WTC11 (cell line): ENCODE measurements at places on chromosomes 6 and 20.
A peak's percentile ranks its signal among the peaks of the same experiment; 100 is the strongest.

DNA sequence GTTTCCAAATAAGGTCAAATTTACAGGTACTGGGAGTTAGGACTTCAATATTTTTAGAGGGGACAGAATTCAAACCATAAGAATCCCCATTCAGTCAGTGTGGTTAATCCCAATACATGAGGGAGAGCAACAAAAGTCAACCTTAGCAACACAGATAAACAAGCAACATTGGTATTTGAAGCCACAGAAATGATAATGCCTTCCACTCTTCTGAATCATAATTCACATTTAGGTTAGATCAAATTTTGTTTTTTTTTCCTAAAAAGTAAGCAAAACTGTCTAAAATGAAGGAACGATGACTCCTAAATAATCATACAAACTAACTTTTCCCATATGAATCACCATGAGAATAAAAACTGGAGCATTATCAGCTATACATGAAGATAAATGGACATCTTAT is 246.0 kb upstream of the TENT5A start:
- DNase-seq, result no peak

GRCh38 chr20:3330046-3330741 is 77.3 kb downstream of the DNAAF9 start:
- no peak for DNase-seq

- peak; percentile 88 for DNase-seq
Observed at GRCh38 chr20:53413186-53413631, 180.4 kb downstream of the ZNF217 start.

DNA sequence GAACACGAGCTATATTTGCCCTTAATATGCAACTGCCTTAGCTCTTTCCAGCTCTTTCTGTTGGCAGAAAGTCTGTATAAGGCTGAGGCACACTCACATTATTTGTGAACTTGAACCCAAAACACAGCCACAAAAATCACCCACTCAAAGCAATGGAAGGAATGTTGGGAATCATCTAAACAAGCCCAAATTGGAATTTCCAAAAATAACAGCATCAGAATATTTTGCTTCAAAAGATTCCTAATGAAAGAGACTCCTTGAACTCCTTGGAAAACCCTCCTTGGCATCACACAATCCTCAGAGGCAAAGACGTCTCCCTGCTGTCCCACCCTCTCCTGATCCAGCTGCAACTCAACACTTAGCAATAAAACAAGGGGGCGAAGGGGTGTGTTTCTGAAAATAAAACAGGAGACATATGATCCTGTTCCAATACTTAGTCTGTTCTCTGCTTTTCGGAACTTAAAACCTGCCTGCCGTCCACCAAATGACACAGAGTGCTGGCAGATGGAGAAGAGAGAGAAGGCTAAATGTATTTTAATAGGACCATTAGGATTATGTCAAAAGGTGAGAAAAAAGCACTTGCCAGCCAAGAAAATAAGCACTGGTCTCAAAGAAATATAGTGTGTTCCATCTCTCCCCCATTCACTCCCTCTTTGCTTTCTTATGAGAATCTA is 320.7 kb upstream of the JARID2 start:
- DNase-seq, result no peak

DNA sequence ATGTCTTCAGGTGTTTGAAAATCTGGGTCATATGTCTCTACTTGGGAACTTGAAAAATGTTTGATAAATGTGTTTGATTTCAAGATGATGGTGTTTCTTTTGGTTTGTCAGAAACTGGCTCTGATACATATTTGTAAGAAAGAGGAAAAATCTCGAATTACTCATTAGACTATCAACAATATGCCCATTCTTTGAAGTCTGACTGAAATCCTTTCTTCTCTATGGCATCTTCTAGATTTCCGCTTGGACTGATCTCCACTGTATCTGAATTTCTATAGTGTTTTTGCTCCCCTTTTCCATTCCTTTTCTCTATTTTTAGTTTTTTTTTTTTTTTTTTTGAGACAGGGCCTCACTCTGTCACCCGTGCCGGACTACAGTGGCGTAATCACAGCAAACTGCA is 1096.5 kb downstream of the KIF16B start:
- DNase-seq, result no peak

GRCh38 chr6:62272114-62272513 is 13.9 kb downstream of the KHDRBS2 start:
- DNase-seq, result no peak

DNA sequence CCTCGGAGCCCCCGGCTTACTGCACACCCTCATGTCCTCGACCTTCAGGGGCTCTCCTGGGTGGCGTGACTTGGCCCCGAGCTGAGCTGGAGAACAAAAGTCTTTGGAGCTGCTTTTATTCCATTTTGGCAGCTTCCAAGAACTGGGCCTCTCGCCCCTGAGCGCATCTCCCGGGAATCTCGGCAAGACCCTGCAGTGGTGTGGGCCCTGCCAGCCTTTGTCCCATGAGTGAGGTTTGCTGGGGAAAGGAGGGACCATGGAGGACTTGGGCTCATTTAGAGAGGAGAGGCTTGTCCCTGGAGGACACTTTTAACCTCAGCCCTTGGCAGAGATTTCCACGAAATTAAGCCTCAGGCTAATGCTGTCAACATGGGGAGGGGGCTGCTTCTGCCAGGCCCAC is 62.3 kb upstream of the SLCO4A1 start:
- DNase-seq, result no peak

- no peak for DNase-seq
Observed at GRCh38 chr20:33554914-33555420, 65.1 kb downstream of the CBFA2T2 start.

- DNase-seq, result no peak
Observed at GRCh38 chr20:10943686-10944265, 270.0 kb upstream of the JAG1 start.

DNA sequence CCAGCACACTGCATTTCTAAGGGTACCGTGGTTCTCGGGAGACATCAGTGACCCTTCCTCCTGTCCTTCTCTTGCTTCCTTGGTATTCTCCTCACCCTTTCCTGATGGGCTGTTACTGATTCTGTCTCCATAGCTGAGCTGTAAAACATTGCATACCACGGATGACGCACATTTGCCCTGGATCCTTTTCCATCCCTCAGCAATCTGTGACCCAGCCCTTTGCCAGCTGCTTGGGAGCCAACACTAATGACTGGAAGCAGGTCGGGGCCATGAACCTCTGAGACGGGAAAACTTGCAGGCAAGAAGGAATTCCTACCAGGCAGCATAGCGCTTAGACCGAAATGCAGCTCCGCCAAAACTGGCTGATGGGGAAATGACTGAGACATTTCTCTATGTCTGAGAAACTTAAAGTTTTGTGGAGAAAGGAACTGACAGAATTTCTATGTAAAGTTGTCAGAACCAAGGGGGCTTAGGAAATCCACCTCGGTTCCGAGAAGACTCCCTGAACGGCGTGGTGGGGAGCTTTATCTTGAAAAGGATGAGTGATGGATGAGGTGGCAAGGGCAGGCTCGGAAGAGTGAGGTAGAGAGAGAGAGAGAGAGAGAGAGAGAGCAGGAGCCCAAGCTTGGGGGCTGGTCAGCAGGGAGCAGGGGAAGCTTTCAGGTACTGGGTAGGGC is 19.2 kb downstream of the TUBB2B start:
- no peak for DNase-seq

DNA sequence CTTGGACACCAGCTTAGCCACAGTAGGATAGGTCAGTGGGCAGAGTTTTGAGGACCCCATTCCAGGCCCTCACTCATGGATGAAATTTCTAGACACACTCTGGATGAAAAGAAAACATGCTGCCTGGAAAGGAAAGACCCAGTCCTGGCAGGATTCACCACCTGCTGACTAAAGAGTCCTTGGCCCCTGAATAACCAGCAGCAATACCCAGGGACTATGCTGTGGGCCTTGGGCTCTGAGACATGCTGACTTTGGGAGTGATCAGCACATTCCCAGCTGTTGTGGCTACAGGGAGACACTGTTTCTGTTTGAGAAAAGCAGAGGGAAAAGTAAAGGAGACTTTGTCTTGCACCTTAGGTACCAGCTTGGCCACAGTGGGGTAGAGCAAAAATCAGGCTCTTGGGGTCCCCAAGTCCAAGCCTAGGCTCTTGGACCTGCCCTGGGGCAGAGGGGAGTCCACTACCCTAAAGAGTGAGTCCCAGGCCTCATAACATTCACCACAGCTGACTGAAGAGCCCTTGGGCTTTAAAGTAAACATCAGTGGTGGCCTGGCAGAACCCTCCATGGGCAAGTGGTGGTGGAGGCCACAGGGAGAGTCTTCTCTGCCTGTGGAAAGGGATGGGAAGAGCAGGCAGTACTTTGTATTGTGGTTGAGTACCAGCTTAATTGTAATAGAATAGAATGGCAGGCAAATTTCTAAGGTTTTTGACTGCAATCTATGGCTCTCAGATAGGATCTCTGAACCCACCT is 516.8 kb downstream of the BCKDHB start:
- DNase-seq, result no peak

DNA sequence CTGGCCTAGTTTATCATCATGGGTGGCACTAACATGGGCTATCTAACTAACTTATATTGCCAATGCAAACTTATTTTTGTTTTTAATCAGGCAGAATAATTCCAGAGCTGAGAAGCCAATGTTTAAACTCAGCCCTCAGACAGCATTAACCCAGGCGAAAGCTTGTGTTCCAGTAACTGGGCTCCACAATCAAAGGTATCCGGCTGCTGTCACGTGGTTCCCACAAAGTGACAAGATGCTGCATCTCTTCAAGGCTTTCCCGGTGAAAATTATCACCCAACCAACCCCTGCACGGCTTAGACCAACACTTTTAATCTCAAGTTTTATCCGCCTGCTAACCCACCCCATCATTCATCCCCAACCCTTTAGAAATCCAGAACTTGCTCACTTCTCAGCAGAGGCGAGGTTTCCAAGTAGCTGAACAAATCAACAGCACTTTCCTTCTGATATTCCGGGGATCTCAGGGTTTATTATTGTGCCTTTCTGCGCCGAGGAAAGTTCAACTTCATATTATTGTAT is 885 bp downstream of the MTCL3 start:
- DNase-seq, result no peak

DNA sequence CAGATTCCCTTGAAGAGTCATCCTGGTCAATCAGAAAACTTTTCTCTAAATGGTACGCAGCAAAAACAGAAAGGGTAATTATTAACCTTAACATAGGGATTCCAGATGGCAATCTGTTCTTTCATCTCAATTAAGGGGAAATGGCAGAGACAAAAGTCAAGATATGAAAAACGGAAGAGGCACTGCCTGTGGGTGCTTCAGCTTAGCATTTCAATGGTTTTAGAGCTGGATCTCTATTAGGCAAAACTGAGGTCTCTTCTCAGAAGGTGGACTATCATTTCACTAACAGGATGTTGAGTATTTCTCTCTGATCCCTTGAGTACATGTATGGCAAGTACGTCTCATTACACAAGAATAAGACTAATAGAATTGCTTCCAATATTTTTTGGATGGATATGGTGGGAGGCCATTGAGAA is 296.9 kb downstream of the HIVEP2 start:
- DNase-seq, result no peak

- no peak for DNase-seq
Observed at GRCh38 chr20:41272339-41272738, 45.2 kb downstream of the ZHX3 start.

GRCh38 chr6:51398064-51398705 is 579.5 kb downstream of the TFAP2B start:
- DNase-seq, result no peak

DNA sequence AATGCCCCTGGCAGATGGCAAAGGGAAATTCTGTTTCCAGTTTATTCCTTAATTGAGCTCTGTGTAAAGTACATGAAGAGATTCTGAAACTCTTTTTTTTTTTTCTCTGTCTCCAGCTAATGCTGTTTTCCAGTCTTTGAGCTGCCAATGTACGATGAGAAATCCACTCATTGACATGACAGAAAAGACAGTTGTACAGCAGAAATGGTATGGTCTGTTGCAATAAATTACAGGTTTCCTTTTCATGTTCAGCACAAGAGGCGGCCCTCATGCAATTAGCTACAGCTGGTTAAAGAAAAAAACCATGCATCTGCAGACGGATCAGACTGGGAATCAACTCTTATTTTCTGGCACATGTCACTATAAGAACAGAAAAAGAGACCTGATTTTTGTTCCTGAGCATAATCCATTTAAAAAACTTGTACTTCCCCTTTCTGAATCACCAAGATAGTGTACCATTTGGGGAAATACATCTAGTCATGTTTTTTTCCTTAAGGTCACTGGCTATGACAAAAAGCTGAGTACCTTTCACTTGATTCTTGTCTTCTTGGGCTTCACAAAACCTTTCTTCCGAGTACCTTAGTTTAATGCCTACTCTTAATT is 289.8 kb upstream of the PREP start:
- DNase-seq, result no peak

- DNase-seq, result no peak
Observed at GRCh38 chr6:116773886-116774285, 8.4 kb upstream of the FAM162B start.

DNA sequence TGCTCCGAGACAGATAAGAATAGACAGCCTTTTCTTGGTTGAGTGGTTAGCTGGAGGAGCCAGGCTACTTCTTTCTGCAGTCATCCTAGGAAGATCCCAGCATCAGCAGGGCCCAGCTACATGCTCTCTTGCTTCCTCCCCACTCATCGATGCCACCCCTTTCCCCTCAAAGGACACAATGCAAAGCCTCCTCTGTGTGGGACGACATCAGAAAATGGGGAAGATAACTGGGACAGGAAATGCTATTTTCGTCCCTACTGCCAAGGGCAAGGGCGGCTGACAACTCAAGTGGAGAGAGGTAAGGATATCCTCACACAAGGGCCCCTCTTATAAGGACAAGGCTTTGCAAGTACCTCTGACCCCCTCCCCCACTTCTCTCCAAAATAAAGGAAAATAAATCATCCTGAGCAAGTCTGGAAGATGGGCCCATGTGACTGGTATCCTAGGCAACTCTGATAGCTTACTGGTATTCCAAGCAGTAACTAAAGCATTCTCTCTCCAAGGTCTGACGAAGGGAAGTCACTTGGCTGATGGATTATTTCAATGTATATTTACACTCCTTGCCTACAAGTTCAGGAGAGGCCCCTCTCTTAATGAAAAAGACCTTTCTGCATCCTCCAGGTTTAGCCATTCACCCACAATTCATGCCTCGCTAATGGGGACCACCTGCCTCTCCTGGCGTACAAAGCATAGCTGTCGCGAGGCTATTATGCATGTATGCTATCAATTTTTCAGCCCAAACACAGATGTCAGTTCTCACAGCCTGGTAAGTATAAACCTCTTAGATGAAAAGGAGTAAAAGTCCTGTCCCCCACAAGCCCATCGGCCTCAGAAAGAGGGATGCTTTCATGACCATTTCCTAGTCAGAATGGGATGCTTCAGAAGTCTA is 11.3 kb downstream of the ELMO2 start:
- no peak for DNase-seq

GRCh38 chr6:53686355-53686940 is 20.9 kb upstream of the KLHL31 start:
- DNase-seq, result no peak

GRCh38 chr20:20743511-20744169 is 31.2 kb upstream of the RALGAPA2 start:
- DNase-seq, result peak; percentile 21

- DNase-seq, result peak; percentile 42
Observed at GRCh38 chr6:99746261-99746895, 139.7 kb downstream of the PRDM13 start.

DNA sequence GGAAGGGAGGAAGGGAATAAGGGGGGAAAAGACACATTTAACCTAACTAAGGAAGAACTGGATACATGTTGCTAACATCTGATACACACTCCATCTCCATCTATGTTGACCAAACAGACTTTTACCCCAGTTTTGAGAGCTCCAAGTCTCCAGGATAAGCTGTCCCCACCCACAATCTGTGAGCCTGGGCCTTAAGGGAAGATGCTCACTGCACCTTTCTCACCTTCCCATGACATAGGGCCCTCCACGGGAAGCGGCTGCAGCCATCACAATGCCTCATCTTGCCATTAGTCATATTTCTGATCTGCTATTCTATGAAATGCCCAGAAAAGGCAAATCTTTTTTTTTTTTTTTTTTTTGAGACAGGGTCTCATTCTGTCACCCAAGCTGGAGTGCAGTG is 126.6 kb upstream of the SALL4 start:
- no peak for DNase-seq
